ENCODE measurements at places on chromosomes 1 and 21.

GRCh38 chr1:35062518-35063196 is 16.5 kb upstream of the ZMYM1 start:
- DNase-seq = no peak

GRCh38 chr1:235404190-235404589 is 37.0 kb downstream of the TBCE start:
- no peak for DNase-seq

- DNase-seq = no peak
Observed at GRCh38 chr1:10789803-10790702, 6.4 kb downstream of the CASZ1 start.

DNA sequence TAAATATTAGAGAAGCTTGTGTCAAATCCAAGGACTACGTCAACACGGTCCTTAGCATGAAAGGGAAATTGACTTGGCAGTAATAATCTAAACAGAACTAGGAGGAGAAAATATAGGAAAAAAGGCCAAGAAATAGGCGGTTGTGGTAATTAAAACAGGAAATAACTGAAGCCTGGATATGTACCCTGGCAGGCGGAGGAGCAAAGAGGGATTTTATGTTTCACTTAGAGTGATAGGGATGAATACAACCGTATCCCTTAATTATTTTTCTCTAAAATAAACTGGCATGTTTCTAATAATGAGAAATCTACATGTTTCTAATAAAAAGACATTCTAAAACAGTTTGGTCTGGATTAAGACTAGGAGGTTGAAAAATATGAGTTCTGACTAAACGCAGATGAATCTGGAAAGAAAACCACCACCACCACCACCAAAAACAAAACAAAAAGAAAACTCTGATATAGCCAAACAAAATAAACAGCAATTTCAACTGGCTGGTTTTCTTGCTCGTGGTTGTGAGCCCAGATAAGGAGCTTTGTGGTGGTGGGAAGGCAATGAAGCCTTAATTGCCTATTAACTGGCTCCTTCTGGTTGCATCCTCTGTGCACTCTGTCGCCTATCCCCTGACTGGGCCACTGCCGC is 334.2 kb upstream of the SNX7 start:
- DNase-seq = no peak

GRCh38 chr1:24364975-24365678 is 46.0 kb downstream of the GRHL3 start:
- no peak for DNase-seq

DNA sequence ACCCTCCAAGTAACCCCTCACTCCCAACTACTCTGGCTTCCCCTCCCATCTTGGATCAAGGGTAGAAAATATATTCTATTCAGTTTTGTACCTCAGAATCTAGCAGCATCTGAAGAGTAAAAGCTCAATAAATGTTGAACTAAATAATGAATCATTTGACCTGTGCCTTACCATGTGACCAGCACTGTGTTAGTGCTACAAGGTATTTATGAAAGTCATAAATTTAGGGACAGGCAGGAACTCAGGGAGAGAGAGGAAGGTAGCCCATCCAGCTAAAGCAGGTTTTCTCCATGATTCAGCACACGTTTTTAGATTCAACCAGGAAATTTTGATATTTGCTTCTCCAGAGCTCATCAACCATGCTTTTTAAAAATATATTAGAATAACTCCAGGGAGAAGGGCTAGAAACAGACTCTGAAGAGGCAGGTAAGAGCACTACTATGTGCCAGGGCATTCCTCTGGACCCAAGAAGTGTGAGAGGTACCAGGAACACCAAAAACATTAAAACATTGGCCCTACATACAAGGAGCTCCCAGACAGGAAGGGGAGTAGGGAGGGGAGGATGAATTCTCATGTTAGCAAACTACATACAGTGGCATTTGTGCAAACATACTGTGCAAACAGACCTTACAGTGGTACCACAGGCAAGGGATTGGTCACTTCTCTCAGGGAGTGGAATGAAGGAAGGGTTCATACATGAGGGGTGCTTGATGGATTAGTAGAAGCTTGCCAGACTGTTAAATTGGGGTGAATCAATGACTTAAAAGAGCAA is 64.3 kb downstream of the FYB2 start:
- no peak for DNase-seq

- DNase-seq = no peak
Observed at GRCh38 chr1:172700556-172700955, 41.7 kb downstream of the FASLG start.

- no peak for DNase-seq
Observed at GRCh38 chr1:42830631-42831030, 13.4 kb upstream of the SVBP start.

- DNase-seq = no peak
Observed at GRCh38 chr1:3013371-3014049, 7.8 kb upstream of the ACTRT2 start.

DNA sequence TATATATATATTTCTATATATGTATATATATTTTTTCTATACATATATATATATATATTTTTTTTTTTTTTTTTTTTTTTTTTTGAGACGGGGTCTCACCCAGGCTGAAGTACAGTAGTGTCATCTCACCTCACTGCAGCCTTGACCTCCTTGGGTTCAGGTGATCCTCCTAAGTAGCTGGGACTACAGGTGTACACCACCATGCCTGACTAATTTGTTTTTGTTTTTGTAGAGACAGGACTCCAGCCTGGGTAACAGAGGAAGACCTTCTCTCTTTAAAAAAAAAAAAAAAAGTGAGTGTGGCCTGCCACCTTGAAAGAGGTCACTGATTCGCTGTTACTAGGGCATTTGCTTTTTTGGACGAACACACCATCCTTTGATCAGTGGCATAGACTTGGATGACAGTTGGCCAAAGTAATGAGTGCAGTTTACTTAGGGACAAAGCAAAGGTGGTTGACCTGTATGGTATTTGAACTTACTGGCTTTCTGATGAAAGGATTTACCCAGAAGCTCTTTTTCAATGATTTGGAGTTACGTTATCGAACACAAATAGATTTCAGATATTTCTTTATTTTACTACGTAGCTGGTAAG is 10.8 kb downstream of the SLC25A33 start:
- DNase-seq = no peak

GRCh38 chr1:22142315-22143064 is 407 bp downstream of the WNT4 start:
- DNase-seq = no peak

DNA sequence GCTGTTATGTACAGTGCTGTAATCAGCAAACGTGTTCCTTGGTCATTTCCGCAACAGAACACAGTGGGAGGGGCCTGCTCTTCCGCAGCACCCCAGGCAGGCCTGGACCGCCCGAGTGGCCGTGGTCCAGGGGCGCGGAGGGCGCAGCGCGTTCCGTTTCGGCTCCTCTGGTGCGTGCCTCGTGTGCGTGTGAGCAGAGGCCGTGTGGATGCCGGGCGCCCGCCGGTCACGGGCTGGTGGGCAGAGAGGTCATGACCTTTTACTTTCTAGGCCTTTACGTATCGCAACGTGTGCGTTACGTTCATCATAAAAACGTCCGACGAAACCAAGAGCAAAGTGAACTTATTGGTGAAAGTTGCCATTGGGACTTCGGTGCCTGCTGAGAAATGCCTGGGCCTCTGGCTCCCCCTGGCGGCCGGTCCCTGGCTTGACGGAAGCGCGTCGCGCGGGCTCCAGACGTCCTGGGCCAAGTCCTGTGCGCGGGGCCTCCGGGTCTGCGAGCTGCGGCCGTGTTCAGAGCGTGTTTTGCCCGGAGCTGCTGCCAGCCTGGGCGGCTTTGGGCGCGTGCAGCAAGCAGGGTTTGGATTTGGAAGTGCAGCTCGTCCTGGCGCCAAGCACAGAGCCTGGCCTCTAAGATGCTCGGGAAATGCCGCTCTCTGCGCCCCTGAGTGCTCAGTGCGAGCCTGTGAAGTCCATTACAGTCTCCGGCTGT is 34.4 kb downstream of the COL18A1 start:
- no peak for DNase-seq

- DNase-seq = no peak
Observed at GRCh38 chr1:154859786-154860155, 10.3 kb downstream of the KCNN3 start.

DNA sequence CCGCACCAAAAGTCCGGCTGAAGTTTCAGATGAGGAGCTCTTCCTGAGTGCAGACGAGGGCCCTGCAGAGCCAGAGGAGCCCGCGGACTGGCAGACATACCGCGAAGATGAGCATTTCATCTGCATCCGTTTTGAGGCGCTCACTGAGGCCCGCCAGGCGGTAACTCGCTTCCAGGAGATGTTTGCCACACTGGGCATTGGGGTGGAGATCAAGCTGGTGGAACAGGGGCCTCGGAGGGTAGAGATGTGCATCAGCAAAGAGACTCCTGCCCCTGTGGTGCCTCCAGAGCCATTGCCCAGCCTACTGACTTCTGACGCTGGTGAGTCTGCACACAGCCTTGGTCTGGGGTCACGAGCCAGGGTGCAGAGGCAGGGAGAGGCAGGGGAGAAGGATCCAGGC is 84.7 kb downstream of the TRIM11 start:
- no peak for DNase-seq

GRCh38 chr21:42025376-42026081 is 15.4 kb upstream of the ZBTB21 start:
- no peak for DNase-seq

- no peak for DNase-seq
Observed at GRCh38 chr21:38637161-38637560, 138.9 kb upstream of the ERG start.

- no peak for DNase-seq
Observed at GRCh38 chr1:86865973-86866637, 47.8 kb downstream of the SELENOF start.

DNA sequence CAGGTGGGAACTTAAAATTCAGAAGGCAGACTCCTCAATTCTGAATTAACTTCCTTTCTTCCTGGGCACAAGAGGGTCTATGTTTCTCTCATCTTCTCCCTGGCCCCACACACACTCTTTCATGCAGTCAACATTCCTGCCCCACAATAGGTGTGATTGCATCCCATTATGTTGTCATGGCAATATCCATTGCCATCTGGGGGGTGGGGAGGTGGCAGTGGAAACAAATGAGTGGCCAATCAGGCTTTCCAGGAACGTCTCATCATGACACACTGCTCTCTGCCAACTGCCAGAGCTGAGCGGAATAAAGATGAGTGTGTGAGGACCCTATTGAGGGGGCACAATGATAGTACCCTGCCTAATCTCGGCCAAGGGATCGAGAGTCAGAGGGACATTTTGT is 80.4 kb downstream of the KCND3 start:
- DNase-seq = peak; percentile 54

GRCh38 chr21:14054682-14055081 is 156.1 kb downstream of the LIPI start:
- DNase-seq = no peak

DNA sequence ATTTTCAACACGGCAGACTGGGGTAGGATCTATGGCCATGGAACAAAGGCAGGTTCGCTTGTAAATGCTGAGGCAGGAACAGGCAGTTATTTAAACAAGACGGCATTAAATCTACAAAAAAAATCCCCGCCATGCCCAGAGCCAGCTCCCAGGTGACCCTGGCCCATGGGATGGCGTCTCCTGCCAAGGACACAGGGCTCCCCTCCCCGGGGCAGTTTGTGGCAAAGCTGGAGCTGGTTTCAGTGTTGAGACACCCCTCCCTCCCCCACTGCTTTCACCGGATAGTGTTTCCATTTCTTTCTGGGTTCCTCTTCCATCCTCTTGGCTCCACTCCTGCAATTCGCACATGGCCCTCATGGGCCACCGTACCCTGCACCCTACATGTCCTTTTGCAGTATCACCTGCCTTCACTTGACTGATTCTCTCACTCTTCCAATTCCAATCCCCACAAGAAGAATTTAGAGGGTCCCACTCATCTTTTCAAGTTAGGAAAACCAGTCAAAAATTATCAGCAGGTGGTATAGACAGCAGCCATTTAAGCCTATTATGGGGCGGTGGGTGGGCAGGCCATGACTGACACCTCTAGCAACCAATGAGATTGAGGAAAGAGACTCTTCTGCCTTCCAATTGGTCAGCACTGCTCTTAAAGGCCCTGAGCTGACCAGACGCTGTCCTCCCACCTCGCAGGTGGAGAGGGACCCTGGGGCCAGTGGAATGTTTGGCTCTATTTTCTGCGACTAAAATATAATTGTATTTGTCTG is 52.0 kb downstream of the OLIG1 start:
- DNase-seq = no peak

GRCh38 chr21:14952916-14953315 is 111.9 kb downstream of the NRIP1 start:
- DNase-seq = no peak

DNA sequence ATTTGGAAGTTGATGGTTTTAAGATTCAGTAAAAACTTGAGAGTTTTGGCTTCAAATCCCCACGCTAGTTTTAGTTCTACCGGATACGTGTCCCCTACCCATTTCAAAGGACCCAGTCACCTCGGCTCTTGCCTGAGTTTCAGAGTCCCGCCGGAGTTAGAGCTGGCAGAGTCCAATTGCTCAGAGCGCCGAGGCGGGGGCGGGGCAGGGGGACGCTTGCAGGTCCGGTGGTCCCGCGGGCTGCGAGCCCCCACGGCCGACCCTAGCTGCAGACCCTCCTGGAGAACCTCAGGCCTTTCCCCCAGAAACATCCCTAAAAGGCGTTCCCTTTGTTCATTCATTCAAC is 765 bp upstream of the VPS45 start:
- no peak for DNase-seq

GRCh38 chr1:89941110-89941766 is 53.7 kb upstream of the ZNF326 start:
- no peak for DNase-seq

DNA sequence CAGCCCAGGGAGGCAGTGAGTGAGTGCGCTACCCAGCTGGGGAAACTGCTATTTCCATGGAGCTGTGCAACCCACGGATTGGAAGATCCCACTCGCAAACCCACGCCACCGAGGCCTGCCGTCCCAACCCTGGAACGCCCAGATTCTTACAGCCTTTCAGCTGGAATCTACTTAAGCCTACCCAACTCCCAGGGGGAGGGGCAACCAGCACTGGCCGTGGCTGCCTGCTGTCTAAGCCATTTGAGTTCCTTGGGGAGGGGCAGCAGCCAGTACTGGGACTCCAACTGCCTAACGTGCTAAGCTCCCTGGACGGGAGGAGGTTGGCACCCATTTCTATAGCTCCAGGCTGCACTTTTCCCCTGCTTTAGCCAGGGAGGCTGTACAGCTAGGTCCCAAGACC is 27.1 kb upstream of the ZNF669 start:
- DNase-seq = no peak

Data from NCI-H1092 (cell line).